ENCODE measurements at places on chromosomes 13 and 19.

- DNase-seq, result no peak
Measured at GRCh38 chr13:58933475-58933874, 1230.3 kb downstream of the DIAPH3 start.

GRCh38 chr13:65971541-65971940 is 1258.6 kb downstream of the PCDH9 start:
- no peak for DNase-seq

GRCh38 chr13:76822698-76823267 is 63.4 kb downstream of the KCTD12 start:
- no peak for DNase-seq

- no peak for DNase-seq
Measured at GRCh38 chr19:7304200-7304599, 10.0 kb upstream of the INSR start.

DNA sequence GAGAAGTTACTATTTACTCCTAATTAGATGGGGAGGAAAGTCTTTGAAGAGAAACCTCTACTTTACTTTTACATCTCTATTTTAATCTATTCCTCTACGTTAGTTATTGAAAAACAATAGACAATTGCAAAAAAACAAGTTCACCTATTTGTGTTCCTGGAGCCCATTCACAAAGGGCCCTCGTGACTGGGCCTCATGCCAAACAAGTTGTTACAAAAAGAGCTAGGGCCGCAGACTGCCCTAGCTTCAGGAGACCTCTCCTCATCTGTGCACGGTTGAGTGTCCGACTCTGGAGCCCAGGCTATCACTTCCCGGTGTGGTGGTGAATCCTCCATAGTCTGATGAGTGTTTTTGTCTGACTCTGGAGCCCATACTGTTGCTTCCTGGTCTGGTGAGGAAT is 190.9 kb downstream of the ZNF486 start:
- DNase-seq, result no peak

- DNase-seq, result no peak
Measured at GRCh38 chr13:73898276-73898675, 235.9 kb downstream of the KLF12 start.

GRCh38 chr13:29435125-29435911 is 160.2 kb downstream of the SLC7A1 start:
- DNase-seq, result no peak

DNA sequence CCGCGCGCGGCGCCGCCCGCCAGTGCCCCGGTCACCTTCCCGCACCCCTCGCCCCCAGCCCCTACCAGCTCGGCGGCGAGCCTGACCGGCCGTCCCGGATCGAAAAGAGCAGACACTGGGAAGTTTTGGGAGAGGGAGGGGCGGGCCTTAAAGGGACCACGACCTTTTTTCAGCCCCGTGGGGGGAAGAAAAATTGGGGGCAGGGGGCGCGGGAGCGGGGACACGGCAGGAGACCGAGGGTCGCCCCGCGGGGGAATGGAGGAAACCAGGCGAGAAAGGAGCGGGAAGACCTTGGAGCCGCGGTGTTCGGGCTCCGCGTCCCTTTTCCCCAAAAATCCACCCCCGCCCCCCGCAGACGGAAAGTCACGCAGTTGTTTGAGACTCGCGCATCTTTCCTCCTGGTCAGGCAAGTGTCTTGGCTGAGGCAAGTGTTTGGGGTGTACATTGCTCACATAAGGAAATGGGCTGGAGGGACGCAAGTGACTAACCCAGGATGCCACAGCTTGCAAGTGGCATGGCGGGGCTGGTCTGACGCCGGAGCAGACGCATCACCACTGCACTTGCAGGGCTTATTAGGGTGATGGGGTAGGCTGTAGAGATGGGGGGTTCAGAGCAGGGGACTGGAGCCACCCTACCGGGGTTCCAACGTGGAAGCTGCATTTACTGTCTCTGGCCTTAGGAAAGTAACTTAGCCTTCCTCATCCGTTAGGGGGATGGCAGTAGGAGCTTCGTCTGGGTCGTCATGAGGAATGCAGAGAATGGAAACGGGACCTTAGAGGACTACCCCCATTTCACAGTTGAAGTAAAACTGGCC is 2.7 kb upstream of the HNRNPL start:
- DNase-seq, result peak; percentile 47

DNA sequence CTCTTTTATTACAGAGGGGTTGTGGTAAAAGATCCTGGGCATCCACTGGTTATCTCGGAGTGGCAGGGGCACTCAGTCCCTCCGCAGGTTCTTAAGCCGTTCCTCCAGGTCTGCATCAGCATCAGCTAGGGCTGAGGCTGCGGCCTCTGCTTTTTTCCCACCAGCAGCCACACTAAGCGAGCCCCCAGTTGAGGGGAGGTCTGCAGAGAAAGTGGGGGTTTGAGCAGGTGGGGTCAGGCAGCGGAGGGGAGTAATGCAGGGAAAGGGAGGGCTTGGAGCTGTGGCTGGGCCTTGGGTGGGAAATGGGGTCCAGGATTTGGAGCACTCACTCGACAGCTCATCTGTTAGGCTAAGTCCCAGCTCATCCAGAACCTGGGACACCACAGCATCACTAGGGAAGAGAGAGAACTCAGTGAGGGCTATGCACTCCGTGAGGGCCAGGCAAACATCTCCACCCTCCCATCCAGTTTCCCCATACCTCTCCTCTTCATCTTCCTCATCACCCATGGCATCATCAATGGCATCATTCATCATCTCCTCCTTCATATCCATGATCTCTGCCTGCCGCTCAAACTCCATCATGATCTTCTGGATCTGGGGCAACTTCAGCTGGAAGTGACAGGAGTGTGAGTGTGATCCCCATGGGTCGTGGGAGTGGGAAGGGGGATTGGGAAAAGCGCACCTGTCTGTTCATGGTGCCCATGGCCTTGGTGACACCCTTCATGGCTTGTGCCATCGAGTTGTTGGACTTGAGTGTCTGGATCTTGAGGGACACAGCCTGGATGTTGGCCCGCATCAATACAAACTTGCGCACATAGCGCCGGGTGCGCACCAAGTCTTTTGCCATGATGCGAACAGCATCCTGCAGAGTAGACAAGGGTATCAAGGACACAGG is 3.1 kb downstream of the CHMP2A start:
- DNase-seq, result no peak

- no peak for DNase-seq
Measured at GRCh38 chr13:81577601-81578195, 1236.8 kb upstream of the SPRY2 start.

GRCh38 chr13:44153496-44153895 is 220.1 kb upstream of the SERP2 start:
- DNase-seq, result no peak

DNA sequence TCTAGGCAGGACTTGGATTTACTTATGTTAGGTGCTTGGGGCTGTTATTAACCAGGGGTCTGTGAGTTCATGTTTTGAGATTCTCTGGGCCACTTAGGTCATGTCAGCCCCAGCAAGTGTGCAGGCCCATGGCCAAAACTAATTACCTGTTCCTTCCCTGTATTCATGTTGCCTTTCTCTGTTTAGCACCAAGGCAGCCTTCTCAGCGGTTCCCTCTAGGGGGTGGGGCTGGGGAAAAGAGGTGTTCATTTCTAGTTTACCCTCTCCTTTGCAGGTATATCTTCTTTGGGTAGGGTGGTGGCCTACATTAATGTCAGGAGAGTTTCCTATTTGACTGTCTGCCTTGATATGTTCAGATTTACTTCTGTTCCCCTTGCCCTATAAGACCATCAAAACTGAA is 61.7 kb downstream of the PDS5B start:
- no peak for DNase-seq

DNA sequence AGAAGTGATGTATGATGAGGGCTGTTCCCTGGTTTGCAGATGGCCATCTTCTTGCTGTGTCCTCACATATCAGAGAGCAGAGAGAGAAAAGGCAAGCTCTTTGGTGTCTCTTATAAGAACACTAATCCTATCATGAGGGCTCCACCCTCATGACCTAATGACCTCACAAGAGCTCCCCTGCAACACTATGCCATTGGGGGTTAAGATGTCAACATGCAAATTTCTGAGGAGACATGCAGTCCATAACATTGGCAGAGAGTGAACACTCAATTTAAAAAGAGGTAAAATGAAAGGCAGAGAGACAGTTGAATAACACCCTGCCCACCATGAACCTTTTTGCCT is 10.9 kb downstream of the FAM187B start:
- no peak for DNase-seq

DNA sequence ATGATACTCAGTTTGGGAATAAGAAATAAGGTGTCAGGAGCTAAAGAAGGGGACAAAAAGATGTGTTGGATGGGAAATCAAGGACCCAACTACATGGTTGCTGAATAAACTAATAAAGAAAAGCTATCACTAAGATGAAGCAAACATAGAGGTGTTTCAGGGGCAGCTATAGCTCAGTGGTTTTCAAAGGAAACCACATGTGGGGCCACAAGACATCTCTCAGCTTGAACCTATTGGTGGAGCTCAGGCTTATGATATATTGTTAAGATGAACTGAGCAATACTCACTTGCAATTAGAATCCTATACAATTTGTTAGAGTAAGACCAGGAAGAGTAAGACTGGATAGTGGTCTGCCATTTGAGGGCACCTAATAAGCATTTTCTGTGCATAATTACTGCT is 45.1 kb upstream of the SPRY2 start:
- no peak for DNase-seq

DNA sequence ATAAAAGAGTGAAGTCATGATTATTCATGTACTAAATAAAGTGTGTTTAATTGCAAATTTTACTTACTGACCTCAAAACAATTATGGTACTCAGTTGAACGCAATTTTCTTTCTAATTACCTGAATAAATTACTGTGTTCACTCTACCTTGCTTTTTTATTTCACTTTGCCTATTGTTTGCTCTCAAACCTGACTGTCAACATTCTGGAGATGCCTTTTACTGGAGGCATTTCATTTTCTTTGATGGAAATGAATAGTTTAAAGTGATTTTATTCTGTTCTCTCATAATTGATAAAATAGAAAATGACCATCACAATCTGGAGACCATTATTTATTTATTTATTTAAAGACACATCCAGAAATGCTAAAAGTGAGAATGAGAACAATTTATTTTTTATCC is 811.5 kb upstream of the ATXN8OS start:
- no peak for DNase-seq

DNA sequence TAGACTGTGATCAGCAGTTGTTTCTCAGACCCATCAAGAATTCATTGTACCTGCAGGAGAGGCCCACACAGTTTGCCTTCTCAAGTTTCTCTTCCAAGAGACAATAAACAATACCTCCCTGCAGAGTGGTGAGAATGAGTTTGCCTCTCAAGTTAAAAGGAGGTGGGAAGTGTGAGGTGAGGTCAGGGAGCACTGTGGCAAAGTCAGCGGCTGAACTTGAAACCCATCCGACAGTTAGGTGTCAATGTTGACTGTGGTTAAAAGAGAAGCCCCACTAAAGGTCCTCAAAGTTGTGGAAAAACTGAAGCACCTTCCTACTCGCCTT is 72.9 kb upstream of the TSC22D1 start:
- DNase-seq, result no peak

DNA sequence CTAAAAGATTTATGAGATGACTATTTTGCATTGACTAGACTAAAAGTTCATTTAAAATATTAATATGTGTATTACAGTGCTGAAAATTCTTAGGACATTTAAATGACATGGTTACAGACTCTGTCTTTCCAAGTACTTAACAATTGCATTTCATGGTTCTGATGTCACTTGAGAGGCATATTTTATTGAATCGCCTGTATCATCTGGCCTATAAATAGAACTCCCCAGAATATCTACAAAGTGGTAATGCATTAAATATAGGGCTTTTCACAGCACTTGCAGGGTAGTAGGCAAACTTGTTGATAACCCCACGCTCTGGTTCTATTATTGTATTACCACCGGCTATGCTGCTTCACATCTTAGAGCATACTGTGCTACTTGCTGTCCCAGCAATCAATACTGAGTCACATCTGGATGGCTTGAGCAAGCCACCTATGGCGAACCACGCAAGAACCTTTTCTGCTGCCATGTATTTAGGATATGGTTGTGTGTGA is 400.6 kb downstream of the HS6ST3 start:
- no peak for DNase-seq

- no peak for DNase-seq
Measured at GRCh38 chr13:41427666-41428065, 29.7 kb upstream of the RGCC start.

GRCh38 chr13:40283666-40284065 is 382.8 kb downstream of the FOXO1 start:
- DNase-seq, result no peak

- DNase-seq, result no peak
Measured at GRCh38 chr13:41822560-41822959, 138.3 kb downstream of the VWA8 start.

- DNase-seq, result no peak
Measured at GRCh38 chr13:102593466-102593865, 3.3 kb upstream of the TPP2 start.

DNA sequence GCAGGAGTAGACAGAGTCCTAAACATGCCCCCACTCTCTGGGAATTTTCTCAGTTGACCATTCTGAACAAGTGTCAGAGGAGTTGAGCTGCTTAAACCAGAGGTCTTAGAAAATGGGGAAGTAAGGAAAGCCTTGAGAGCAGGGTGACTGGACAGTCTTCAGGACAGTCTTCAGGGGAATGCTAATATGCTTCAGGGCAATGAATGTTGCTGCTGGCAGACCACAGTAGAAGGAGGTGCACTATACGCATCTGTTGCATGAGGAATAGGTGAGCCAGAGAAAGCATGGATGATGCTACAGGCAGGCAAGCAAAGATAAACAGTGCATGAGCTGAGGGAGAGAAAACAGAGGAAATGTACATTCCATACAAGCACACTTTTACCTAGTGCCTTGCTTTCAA is 196.6 kb upstream of the GPR12 start:
- DNase-seq, result no peak

DNA sequence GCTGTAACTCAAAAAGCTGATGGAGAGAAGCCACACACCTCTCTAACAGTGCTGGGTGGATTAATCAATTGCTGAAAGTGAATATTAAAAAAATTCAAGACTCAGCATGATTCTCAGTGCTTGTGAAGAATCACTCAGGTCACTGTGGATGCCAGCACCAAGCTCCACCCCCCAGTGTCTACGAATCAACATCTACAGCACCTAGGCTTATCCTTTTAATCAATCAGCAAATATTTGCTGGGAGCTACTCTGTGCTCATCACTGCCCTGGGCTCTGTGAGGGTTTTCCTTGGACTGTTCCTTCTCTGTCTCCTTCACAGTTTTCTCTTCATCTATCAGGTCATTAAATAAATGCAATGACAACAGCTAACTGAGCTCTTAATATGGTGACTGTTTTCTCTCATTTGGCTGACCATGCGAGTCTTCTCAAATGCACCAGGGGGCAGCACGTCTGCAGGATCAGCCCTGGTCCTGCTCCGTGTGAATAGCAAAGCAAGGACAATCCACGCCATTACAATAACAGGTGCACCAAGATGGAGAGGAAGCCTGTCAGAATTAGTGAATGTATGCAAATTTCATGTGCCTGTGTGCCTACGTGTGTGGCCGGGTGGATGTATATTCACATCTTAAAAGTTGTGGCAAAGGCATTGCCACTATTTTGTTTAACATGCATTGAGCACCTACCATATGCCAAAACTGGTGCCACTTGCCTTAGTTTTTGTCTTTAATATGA is 14.6 kb upstream of the C13orf42 start:
- DNase-seq, result no peak

DNA sequence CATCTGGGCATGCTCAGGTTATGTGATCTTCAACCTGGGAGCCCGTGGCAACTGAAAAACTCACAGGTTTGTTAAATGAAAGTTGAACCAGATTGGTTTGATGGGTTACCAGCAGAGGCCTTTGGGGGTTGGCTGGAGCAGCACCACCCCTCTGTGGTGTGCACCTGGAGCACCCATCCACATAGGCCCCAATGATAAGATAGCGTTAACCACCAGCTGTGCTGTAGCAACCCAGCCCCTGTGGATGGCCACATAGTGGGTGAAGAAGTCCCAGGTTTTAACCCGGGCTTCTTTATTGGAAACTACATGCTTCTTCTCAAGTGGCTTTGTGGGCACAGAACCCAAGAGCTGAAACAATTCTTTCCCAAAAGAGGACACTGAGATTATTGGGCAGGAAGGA is 22.6 kb upstream of the MTIF3 start:
- DNase-seq, result peak; percentile 25

Data from CD8-positive, alpha-beta T cell (primary cell).